ENCODE measurements at places on chromosomes 13 and 19.

GRCh38 chr13:44426461-44426860 lies 52.8 kb downstream of the SERP2 start:
- DNase-seq, result no peak

DNA sequence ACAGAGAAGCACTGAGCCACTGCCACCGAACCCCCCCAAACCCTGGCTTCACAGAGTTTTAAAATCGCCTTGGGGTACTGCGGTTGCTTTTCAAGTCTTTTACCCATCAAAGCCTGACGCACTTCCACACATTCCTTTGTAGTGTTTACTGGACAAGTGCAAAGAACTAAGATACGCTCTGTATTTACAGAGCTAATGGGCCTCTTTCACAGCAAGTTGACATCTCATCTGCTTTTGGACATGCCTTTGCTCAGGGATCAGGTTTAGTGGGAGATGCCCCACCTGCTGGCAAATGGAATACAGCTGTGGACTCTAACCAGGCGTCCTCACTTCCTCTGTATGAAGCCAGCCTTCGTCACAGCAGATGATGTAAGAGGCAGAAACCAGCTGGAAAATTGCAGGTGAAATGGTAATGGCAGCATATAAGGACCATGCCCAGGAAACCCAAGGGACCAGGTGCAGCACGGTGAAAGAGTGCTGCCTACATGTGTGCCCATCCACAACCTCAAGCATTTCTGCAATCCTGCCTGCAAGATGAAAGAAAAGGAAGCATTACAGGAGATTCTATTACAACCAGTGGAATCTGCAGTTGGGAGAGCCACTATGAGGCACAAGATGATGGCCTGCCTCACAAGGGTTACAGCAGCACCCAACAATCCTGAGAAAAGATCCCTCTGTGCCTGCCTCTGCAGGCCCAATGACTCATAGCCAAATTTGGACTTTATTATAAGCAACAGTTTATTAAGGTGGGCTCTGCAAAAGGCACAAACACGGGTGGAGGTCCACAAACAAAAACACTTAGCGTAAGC lies 34.7 kb downstream of the BRD4 start:
- no peak for DNase-seq

- no peak for DNase-seq
These were observed 484.5 kb downstream of the SLITRK6 start for GRCh38 chr13:85314686-85315085.

GRCh38 chr13:45564133-45564776 lies 51.3 kb downstream of the ERICH6B start:
- DNase-seq, result no peak

DNA sequence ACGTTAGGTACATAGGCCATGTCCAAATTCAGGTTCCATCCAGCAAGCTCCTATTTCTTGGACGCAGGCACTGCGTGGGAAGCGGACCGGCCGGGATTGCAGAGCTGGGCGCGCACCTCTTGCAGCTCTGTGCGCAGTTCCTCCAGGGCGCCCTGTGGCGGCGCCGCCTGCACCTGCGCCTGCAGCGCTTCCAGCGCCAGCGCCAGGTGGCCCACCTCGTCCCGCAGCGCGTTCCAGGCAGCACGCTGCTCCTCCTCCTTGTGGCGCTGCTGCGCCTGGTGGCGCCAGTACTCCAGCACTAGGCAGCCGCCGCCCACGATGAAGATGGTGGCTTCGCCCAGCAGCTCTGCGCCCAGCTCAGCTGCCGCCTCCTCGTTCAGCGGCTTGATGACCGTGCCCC lies 31.1 kb downstream of the OPA3 start:
- DNase-seq, result no peak

- no peak for DNase-seq
These were observed 236.1 kb downstream of the TEX29 start for GRCh38 chr13:111556496-111556895.

GRCh38 chr13:73933795-73934194 lies 200.4 kb downstream of the KLF12 start:
- DNase-seq, result no peak

DNA sequence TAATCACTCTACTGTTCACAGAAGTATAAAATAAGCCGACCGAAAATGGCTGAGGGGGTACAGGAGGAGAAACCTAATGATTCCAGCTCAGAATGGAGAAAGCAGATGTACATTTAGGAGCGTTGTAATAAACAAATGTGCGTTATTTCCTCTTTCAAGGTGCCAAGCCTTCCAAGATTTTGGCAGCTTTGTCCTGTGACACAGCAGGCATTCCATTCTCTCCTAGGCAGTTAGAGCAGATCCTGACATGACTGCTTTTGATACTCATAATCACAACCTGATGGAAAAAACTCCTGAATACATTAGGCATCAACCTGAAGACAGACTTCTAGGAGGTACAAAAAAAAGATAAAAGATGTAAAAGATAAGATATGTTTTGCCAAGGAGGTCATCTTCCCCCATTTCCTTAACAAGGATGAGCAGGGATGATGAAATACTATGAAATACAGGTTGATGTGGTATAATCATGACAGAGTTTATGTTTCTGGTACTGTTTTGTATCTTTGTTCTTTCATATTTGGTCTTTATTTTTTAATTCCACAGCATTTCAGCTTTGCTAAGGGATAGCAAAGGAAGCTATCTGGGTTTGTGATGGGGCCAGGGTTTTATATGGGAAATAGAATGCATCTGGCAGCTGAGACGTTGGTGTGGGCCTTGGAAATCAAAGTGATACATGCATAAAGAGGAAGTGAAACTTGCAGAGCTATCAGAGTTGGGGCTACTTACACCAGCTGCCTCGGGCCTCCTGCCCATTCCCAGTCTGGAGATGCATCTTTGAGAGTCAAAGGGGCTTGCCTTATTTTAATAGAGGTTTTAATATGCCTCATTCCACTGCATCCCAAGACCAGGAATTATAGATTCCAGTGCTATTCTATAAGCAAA lies 222.5 kb downstream of the OXGR1 start:
- no peak for DNase-seq

- DNase-seq, result no peak
These were observed 191.4 kb downstream of the OLFM4 start for GRCh38 chr13:53220038-53220437.

GRCh38 chr19:14081797-14082674 lies 3.5 kb downstream of the C19orf67 start:
- DNase-seq, result peak; percentile 45

DNA sequence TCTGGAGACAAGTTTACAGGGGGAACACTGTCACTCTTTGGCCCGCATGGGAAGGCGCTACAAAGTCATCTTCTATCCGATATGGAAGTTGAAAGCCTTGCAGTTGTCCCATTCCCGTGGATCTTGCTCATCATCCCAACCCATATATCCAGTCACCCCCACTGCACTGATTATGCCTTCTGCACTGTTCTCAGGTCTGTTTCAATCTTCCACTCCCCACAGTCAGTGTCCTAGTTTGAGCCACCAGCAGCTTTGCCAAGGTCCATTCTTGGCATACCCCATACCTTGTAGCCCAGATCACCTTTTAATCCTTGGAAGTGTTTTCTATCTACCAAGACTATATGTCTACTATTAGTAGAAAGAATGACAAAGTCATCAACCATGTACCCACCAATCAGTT lies 88.1 kb downstream of the MIPEP start:
- DNase-seq, result no peak

DNA sequence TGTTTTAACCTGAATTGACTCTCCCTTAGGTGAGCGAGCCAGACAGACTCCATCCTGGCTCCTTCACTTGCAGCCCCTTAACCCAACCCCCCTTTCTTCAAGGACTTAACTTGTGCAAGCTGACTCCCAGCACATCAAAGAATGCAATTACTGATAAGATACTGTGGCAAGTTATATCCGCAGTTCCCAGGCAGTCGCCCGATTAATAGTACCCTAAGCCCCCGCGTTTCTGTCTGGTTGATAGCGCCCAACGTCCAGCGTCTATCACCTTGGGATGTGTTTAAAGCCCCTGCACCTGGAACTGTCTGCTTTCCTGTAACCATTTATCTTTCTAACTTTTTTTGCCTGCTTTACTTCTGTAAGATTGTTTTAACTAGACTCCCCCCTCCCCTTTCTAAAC lies 6.2 kb downstream of the HSD17B14 start:
- no peak for DNase-seq

- DNase-seq, result peak; percentile 57
These were observed 11.6 kb upstream of the CLDN10 start for GRCh38 chr13:95540888-95541287.

GRCh38 chr19:3184847-3185460 lies 776 bp upstream of the NCLN start:
- peak; percentile 70 for DNase-seq

DNA sequence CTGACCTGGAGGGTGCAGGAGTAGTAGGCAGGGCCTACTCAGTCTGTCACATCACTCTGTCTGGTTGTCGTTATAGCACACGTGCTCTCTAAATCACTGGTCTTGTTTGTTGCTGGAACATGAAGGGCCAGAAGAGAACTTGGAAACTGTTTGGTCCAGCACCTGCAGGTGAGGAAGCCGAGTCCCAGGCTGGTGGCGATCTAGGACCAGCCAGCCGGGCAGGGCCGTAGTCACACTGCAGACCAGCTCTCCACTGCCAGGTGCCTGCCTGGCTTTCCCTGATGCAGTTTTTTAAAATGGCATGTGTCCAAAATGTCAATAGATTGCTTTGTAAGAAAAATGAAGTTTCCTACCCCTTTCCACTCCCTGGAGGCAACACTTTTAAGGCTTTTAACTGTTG lies 53.7 kb downstream of the GGACT start:
- no peak for DNase-seq

DNA sequence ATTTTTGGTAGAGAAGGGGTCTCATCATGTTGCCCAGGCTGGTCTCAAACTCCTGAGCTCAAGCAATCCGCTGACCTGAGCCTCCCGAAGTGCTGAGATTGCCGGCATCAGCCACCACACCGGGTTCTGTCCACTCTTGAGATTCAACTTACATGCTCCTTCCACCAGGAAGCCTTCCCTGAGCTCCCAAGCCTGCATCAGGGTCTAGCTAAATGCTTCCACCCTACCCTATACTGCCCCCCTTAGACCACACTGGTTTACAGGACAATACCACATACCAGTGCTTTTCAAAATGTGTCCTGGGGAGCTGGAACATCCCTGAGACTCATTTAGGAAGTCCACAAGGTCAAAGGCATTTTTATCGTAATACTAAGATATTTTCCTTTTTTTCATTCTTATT lies 15.1 kb upstream of the CACNG8 start:
- no peak for DNase-seq

- no peak for DNase-seq
These were observed 61.0 kb upstream of the RAP2A start for GRCh38 chr13:97372936-97373335.

DNA sequence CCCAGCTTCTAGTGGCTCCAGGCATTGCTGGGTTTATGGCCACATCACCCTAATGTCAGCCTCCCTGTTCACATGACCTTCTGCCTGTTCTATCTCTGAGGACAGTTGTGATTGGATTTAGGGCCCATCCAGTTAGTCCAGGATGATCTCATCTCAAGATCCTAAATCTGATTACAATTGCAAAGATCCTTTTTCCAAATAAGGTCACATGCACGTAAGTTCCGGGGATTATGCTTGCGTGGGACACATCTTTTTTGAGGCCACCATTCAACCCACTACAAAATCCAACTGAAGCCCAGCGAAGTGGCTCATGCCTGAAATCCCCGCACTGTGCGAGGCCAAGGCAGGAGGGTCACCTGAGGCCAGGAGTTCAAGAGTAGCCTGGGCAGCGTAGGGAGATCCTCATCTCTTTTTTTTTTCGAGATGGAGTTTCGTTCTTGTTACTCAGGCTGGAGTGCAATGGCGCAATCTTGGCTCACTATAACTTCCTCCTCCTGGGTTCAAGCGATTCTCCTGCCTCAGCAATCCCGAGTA lies 12.3 kb downstream of the PLD3 start:
- no peak for DNase-seq

DNA sequence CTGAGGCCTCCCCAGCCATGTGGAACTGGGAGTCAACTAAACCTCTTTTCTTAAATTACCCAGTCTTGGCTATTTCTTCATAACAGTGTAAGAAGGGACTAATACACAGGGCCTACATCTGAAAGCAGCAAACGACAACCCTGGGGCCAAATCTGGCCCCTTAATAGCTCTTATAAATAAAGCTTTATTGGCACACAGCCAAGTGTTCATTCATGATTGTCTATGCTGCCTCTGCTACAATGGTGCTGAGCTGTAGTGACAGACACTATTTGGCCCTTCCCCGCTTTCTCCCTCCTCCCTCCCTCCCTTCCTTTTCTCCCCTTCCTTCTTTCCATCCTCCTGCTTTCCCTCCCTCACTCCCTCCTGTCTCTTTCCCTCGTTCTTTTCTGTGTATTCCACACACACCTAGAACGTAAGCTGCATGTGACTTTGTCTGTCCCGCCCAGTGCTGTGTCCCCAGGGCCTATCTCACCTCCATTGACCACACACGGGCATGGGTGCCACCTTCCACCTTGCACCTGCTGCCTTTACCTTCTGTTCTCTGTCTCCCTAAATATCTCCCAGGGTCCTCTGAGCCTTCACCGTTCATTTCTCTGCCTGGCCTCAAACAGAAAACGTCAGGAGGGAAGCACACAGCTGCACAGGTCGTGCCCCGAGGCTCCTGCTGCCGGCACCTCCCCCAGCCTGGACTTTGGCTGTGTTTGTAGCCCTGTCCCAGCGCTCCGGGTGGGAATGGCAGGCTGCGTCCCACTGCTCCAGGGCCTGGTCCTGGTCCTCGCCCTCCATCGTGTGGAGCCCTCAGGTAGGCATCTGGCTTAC lies at the start of gene PROZ:
PROZ (plus strand) TSS at position 720 of the 819 bp plus-strand sequence; CDS start at position 733, 13 bp downstream.
- DNase-seq, result no peak

- no peak for DNase-seq
These were observed 123.3 kb downstream of the RAB20 start for GRCh38 chr13:110438211-110438610.

DNA sequence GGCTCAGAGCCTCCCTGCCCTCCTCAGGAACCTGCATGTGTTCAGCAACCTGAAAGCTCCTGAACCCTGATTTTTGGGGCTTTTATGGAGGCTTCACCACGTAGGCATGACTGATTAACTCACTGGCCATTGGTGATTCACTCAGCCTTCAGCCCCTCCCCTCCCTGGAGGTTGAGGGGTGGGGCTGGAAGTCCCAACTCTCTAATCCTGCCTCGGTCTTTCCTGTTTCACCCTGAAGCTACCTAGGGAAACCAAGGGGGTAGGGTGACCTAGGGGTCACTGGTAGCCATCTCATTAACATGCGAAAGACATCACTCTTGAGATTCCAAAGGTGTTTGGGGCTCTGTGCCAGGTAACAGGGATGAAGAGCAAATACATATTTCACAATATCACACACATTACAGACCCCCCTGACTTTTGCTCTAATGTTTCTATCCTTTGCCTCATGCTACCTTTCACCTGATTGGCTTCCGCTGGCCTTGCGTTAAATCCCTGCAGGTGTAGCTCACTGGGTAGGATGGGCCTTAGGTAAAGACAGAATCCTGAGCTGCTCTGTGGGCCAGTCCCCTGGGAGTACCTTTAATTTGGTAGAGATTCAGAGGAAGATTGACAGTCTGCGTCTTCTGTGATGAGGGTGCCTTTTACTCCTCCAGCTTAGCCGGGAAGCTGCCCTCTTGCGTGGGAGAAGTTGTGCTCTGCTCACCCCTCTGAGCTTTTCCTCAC lies 260.6 kb downstream of the ATP8A2 start:
- DNase-seq, result no peak

GRCh38 chr19:13006431-13007281 lies 11.4 kb downstream of the NFIX start:
- DNase-seq, result no peak

All from left ventricle myocardium inferior (tissue), 1 donor.